ENCODE measurements at places on chromosomes 5 and 9. TPM values are rescaled to one million over a fixed set of nuclear protein-coding genes. Genes with fewer than 3 reads are reported as not detected.

The OCLN gene
- 1.4 TPM for total RNA-seq

The SLC25A46 gene
- 55.3 TPM for total RNA-seq

The GARNL3 gene
- total RNA-seq = 0.66 TPM

The CNTNAP3 gene
- not detected for total RNA-seq

The ARSI gene
- total RNA-seq = not detected

GRCh38 chr9:84271531-84271900, 69.0 kb downstream of the SLC28A3 start:
- DNase-seq = no peak

DNA sequence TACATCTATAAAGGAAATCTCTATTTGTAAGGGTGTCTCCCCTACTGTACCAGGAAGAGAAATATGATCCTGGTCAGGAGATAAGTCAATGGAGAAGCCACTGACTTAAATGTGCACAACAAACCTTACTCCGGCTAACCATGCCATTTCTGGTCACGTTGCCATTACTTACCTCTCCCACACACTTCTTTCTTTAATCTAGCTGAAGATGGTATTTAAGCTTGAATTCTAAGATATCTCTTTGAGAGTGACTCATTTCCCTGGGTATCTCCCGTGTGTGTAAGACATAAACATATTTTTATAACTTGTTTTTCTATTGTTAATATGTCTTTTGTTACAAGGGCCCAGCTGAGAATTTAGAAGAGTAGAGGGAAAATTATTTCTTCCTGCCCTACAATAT, 296.6 kb downstream of the SEMA5A start:
- DNase-seq = no peak

DNA sequence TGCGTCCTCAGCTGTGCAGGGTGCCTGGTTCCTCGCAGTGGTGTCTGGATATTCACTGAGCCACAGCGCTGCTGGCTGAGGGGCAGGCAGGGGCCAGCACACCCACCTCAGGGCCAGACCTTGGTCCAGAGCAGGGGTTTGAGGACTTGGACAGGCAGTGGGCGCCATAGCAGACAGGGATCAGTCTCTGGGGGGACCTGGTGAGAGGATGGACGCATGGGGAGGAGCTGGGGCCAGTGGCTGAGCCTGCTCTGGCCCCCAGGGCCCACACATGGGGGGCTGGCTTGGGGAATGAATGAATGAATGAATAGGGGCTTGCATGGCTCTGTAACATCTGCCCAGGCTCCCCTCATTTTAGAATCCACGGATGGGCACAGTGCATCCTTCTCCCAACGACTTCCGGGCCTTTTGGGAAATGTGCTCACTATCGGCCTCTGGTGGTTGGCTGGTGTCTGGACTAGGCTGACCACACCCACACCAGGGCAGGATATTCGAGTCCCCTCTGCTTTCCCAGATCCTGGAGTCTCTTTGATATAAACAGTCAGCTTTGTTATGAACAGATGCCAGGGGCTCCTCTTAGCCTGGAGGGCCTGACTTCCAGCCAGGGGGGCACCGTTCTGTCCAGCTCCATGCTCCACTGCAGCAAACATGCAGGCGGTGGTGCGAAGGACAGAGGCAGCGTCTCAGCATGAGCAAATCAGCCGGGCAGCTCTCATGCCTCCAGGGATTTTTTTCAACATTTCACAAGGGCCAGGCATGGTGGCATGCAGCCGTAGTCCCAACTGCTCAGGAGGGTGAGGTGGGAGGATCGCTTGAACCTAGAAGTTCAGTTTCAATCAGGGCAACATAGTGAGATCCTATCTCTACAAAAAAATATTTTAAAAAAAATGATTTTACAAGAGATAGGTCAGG, 62.6 kb downstream of the NEK6 start:
- DNase-seq = no peak

DNA sequence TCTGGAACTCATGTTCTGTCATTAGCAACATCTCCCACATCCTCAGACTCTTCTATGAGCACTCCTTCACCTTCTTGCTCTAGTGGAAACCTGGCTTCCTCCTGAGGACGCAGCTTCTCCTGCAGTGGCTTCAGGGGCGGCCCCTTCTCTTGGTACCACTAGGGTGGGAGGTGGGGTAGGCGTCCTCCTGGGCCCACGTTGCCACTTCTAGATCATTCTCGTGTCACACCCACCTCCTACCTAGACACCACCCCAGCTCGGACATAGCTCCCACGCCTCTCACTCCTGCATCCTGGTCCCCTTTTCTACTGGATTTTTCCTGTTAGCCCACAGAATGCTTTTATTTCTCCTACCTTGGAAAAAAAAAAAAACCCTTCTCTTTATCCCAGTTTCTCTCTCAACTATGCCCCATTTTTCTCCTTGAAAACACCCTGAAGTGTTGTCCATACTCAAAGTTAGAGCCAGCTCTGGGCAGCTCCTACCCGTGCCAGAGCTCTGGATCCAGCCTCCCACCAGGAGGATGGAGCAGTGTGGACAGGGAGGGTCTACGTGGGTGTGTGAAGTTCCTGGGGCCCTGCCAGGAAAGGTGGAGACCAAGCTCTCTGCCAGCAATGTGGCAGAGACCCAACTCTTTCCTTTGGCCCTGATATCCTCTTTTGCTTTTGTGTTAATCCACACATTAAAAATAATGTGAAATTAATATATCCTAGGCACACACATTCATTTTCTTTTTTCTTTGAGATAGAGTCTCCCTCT, 179.2 kb downstream of the HSPA4 start:
- DNase-seq = no peak

DNA sequence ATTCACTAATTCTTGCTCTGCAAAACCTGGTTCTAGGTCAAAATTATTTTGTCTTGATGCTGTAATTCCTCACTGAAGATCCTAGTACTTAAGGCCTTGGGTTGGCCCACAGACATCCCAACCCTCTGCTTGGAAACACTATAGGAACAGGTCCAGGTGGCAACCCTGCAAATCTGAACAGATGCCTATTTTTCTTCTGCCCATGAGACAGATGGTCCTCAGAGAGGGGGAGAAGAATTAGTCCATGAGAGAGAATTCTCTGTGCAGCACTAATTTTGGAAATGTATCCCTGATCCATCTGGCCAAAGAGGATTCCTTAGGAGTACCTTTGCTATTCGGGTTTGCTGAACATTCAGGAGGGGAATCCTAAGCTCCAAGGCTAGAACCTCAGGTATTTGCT, 156.3 kb downstream of the ELAVL2 start:
- DNase-seq = no peak

DNA sequence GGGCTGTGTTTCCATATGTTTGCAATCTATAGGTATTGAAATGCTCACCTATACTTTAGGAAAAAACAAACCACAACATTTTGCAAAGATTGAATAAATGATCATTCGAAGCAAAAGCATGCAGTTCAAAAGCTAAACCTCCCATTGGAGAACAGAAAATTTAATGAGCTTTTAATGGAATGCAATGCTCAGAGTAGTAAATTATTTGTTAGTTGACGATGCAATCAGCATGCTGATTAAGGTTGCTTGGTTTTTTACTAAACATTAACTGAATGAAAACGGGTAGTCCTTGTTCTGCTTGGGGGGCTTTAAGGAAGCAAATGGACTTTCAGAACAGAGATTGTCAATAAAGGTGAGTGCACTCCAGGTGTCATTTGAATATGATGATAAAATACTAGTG, 123.3 kb upstream of the TMEM161B start:
- DNase-seq = no peak

DNA sequence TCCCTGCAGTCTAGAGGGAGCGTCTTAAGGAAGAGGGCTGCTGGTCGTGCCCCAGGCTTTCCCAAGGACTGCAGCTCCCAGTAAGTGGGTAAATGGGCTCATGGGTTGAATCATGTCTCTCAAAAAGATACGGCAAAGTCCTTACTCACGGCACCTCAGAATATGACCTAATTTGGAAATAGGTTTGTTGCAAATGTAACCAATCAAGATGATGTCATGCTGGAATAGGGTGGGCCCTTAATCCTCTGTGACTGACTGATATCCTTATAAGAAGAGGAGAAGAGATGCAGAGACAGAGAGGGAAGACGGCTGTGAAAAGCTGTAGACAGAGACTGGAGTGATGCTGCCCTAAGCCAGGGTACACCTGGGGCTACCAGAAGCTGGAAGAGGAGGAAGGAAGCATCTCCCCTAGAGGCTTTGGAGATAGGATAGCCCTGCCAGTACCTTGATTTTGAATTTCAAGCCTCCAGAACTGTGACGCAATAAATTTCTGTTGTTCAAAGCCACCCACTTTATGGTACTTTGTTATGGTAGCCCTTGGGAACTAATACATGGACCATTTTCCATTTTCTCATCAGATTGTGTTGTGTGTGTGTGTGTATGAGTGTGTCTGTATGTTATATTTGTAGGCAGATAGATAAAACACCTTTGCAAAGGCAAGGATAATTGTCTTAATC, 15.0 kb downstream of the GALNT10 start:
- DNase-seq = no peak

GRCh38 chr5:92081958-92082712, 699.0 kb upstream of the ARRDC3 start:
- DNase-seq = no peak

DNA sequence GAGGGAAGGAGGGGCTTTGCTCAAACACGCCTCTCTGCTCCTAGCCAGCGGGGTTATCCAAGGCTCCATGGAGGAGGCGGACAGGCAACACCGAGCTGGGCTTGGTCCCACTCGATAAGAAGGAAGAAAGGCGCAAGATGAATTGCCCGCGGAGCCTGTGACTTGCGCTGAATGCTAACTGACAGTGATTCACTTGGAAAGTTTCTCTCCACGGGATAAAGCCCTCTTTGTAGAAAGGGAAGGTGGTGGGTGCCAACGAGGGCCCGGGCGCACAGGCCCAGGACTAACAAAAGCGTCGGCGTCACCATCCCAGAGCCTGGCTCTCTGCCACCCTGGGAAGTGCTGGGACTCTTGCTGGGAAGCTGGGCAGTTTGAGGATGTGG, 76.0 kb downstream of the VAV2 start:
- no peak for DNase-seq

DNA sequence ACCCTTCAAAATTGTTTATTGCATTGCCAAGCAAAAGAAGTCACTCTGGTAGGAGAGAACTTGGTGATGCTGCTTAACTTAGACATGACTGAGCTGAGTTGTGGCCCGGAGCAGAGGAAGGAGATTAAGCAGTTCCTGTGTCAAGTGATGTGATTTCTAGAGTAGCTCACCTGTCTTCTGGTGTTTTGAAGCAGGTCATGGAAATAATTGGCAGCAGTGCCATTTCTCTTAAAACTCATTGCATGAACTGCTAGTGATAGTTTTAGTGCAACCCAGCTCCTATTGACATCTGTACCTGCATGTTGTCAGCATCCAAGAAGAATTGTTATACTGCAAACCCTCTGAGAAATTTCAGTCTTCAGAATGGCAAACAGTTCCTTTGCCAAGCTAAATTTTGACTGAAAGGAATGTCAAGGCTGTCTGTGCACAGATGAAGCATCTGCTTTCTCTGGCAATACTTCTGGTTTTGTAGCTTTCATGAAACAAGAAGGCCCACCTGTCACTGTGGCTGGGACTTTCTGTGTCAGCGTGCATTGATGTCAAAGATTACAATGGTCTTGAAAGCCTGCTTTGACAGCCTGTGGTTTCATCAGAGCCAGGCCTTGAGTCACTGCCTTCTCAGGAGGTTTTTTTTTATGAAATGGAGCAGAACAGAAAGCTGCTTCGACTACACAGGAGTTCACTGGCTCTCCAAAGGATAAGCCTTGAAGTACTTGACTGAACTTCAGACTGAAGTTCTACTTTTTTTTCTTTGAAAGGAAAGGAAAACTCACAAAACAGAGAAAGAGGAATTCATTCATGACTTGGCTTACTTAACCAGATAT, 90.6 kb downstream of the RALGPS1 start:
- peak; percentile 58 for DNase-seq

- no peak for DNase-seq
Measured at GRCh38 chr5:87116825-87117512, 150.7 kb upstream of the RASA1 start.

DNA sequence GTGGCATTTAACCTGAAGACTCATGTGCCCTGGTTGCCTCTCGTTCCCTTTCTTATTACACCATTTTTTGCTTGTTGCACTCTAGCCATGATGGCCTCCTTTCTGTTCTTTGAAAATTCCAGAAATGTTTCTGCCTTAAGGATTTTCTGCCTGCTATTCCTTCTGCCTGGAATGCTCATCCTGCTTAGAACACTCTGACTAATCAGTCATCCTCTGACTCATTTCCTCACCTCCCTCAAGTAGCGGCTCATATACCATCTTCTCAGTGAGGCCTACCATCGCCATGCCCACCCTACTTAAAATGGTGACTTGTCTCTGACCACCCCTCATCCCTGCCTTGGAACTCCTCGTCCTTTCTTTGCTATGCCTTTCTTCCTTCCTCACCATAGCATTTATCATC, 68.8 kb downstream of the KIF4B start:
- no peak for DNase-seq

- no peak for DNase-seq
Measured at GRCh38 chr9:123678878-123679329, 251.0 kb downstream of the DENND1A start.

DNA sequence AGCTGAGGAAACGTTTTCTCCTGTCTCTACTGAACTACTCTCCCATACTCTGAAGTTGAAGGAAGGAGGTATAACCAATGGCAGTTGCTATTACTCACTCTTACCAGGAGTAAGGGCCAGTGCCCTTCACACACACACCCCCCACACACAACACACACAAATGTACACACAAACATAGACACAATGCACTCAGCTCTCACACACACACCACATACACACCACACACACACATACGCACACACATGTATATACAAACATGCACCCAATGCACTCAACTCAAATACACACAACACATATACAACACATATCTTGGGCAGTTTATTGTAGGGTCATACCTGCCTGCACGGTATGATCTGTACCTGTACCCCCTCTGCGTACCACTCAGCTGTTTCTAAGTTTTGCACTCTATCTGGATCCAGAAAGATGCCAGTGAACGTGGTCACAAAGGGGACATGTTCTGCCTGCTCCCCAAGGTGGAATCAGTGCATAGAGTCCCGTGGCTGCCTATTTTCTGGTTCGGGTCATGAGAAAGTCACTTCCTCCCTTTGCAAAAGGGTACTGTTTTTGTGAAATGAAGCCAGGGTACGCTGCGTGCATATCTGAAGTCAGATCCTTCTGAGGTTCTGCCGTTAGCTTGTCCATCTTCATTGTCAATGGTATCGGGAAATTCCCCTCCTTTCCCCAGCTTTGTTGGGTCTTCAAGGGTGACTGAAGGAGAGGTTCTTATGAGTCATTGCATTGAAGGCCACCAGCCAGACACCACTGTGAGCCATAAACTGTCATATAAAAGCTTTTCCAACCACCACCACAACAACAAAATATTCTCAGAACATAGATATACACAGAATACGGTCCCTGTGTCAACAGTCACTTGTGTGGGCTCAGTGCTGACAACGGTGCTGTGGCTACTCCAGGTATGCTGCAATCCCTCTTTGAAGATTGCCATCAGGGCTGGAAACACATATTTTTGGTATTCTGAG, 131.9 kb downstream of the UGCG start:
- peak; percentile 8 for DNase-seq

DNA sequence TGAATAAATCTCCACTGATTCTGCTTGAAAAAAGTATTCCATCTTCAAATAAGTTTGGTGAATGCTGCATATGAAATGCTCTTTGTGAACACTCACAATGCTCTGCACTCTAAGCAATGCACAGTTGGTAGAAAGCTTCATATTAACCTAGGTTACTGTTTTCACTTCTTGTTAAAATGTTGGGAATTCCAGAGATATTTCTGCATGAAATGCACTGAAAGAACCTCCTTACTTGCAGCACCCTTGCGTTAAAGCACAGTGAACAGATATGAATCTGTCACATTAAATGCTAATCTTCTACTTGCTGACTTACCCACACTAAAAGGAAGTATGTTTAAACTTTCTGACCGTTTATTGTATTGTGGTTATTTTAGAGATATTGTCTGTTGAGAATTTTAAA, 584.1 kb upstream of the NUDT12 start:
- no peak for DNase-seq
